ENCODE measurements at places on chromosomes 3 and 15. TPM values are rescaled to one million over a fixed set of nuclear protein-coding genes. Genes with fewer than 3 reads are reported as not detected.
A peak's percentile ranks its signal among the peaks of the same experiment; 100 is the strongest.

DNA sequence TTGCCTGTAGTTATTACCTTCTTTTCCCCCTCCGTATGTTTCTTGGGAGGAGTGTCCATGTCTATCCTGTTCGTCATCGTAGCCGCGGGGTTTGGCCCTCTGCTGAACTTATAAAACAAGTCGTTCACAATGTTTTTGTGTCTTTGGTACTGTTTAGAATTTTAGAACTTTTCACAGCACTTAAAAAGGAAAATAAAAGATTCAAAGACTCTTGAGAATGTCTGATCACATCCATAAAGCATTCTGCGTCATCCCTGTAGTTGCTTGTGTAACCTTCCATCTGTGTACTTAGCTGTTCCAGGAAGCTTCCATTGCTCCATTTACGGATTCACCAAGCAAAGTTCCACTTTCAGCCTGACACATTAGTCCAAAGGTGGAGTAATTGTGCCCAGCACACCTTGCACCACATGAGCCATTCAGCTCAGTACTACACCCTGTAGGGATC, 677.1 kb upstream of the NR2F2 start:
- DNase-seq, result no peak

- no peak for DNase-seq
These were observed 567.3 kb upstream of the ZNF385D start for GRCh38 chr3:22318325-22318724.

GRCh38 chr15:56866803-56867202, 51.6 kb upstream of the TCF12 start:
- DNase-seq, result no peak

GRCh38 chr3:33363113-33363800, 76.9 kb downstream of the UBP1 start:
- DNase-seq, result no peak

- DNase-seq, result peak; percentile 80
These were observed 39.7 kb downstream of the ESYT3 start for GRCh38 chr3:138474163-138474562.

DNA sequence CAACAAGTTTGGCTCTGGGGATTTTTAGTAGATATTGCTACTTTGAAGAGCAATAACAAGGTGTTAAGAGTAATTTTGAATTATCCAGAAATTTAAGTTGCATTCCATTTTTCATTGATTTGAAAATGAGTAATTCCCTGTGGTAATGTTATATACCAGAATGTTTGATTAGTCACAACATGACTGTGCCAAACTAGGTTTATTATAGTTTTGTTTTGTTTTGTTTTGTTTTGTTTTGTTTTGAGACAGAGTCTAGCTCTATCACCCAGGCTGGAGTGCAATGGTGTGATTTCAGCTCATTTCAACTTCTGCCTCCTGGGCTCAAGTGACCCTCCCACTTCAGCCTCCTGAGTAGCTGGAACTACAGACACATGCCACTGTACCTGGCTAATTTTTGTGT, 40.7 kb downstream of the CNOT10 start:
- no peak for DNase-seq

GRCh38 chr15:78065973-78066946, 11.3 kb downstream of the TBC1D2B start:
- no peak for DNase-seq

DNA sequence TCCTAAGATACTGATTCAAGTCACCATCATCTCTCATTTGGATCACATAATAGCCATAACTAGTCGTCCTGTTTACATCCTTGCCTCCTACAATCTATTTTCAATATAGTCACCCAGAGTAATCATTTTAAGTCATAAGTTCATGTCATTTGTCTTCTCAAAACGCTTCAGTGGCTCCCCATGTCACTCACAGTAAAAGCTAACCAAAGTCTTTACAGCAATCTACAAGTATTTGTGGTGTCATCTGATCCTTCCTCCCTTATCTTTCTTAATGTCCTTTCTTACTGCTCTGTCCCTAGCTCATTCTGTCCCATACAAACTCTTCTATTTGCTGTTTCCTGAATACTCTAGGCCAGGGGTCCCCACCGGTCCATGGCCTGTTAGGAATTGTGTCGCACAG, 28.8 kb downstream of the GBE1 start:
- no peak for DNase-seq

- peak; percentile 37 for DNase-seq
These were observed 3.5 kb upstream of the SHISA5 start for GRCh38 chr3:48507256-48508061.

DNA sequence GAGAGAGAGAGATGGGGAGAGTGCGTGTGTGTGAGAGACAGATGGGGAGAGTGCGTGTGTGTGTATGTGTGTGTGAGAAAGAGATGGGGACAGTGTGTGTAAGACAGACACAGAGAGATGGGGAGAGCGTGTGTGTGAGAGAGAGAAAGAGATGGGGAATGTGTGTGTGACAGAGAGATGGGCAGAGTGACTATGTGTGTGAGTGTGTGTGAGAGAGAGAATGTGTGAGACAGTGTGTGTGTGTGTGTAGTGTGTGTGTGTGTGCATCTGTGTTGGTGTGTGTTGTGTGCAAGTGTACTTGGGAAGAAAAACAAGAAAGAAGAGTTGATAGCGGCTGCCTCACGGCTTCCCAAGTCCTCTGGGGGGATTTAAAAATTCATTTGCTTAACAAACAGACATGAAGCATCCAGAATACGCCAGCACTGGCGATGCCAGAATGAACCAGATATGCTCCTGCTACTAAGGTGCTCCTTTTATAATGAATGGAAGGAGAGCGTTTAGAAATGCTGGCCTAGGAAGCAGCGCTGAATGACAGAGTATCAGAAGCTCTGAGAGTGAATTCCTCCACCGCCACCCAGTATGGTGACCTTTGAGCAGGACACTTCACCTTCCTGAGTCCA, 186.1 kb upstream of the TSC22D2 start:
- DNase-seq, result no peak

DNA sequence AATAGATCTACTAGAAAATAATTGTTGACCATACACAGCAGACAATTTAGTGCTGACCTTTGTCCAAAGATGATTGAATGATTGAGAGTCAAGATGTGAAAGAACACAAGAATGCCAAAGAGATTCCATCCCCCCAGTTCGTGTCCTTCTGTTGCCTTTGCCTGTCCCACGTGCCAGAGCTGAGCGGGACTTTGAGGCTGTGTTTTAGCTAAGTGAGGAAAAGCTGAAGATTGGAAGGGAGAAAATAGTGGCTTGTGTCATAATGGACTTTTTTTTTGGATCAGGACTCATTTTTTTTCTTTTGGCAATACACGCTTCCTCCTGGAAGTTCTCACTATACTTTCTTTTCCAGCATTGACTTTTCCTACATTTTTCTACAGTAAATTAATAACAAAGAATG, 206.6 kb upstream of the MDFIC2 start:
- no peak for DNase-seq

DNA sequence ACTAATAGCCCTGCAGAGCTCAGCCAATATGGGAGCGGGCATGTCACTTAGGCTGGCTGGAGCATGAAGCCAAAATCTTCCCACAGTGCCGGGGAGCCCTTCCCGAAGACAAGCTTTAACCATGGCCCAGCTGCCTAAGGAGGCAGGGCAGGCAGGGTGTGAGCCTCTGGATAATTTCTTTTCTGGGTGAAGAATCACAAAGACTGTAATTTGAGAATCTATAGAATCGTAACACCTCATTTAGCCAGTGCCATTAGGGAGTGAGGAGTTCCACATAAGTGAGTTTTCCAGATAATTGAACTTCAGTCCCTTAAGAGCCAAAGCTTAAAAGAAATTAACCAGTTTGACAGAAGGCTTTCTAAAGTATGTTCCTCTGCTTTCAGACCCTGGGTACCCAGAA, 40.2 kb upstream of the TLE3 start:
- no peak for DNase-seq

DNA sequence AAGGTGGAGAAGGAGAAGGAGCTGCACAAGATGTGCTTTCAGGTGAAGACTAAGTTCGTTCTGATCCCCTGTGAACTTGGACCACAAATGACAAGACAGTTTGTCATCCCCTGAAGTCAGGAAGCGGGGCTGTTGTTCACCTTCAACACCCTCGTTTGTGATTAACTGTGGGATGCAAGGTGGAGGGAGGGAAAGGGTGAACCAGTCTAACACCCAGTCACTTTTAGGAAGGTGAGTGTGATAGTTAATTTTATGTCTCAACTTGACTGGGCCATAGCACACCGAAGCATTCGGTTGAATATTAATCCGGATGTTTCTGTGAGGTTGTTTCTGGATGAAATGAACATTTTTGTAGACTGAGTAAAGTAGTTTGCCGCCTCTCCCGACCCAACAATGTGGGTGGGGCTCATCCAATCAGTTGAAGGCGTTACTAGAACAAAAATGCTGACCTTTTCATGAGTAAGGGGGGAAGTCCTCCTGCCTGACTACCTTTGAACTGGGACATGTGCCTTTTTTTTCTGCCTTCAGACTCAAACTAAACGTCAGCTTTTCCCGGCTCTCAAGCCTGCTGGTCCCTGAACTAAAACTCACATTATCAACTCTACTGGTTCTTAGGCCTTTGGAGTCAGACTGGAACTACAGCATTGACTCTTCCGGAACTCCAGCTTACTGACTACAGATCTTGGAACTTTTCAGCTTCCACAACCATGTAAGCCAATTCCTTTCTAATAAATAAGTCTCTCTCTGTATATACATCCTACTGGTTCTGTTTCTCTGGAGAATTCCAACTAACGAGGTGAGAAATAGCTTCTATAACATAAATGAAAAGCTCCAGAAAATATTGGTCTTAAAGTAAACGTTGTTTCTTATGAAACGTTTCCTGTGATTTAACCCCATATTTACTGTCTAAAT, 264.0 kb upstream of the SLITRK3 start:
- DNase-seq, result no peak

- no peak for DNase-seq
These were observed 44.6 kb downstream of the HACD2 start for GRCh38 chr3:123540285-123540684.

- DNase-seq, result peak; percentile 76
These were observed 1.4 kb downstream of the ST6GAL1 start for GRCh38 chr3:186931532-186932280.

DNA sequence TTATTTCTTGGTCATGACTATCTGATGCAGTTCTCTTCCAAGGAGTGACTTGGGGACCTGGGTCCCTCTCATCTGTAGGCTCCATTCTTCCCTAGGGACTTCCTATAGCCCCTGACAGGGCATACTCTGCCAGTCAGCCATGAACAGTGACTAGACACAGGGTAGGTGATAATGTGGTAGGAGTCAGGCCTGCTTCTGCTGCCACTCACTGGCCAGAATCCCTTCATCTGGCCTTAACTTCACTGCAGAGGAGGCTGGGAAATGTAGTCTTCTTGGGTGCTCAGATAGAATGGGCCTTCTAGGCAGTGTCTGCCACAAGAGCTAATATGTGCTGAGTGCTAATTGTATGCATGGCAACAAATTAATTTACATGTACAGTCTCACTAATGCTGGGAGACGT, 84.5 kb downstream of the CACNA2D3 start:
- no peak for DNase-seq

The CDHR4 gene
- polyA plus RNA-seq, result 4.4 TPM

The TIGIT gene
- 0.13 TPM for polyA plus RNA-seq

The RHCG gene
- 2.2 TPM for polyA plus RNA-seq

The DLL4 gene
- 15.9 TPM for polyA plus RNA-seq

Measured in left lung (tissue), 14 donors.